ENCODE measurements at places on chromosomes 12 and 14.

DNA sequence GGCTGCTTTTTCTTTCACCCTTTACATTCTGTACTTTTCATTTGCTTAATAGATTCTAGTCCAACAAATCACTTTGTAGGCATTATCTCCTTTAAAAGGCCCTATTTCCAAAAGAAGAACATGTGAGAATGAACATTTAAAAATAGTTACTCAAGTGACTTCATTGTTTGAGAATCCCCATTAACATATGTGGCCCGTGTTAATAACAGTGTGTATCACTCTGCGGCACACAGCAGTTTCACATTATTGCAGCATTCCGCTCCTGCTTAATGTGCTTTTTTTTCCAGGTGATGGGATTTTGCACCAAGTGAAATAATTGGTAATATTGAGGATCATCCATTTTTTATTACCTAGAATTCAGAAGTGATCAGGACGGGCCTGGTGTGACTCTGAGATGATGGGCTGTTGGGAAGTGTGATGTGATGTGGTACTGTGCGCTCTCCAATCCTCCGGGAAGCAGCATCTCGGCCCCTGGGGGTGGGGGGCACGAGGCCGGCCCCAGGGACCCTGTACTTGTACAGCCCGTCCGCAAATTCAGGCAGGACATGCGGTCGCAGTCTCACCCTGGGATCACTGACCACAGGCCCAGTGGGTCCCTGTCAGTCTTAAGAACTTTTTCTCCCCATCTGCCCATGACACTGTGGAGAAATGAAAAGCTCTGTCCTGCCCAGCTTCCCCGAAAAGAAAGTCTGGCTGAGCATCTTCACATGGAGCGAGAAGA lies 32.9 kb downstream of the SLC15A4 start:
- DNase-seq, result no peak

GRCh38 chr14:23660290-23661226 lies 24.4 kb downstream of the DHRS2 start:
- DNase-seq, result no peak

GRCh38 chr12:108613548-108613947 lies 15.7 kb upstream of the TMEM119 start:
- no peak for DNase-seq

DNA sequence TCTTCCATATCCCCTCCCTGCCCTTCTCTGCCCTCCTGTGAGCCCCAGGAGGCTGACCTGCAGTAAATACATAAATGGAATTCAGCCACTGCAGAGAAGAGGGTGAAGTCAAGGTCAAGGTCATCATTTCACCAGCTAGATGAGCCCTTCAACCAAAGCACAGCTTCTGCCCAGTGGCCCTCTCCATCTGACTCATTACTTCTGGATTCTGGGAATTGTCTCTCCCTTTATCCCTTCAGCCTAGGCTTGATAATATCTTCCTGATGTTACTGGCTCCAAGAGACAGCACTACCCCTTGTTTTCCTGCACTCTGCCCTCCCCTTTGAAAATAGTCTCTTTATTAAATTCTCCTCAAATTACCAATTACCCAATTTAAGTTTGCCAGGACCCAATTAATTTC lies 64.5 kb downstream of the TTC9 start:
- no peak for DNase-seq

GRCh38 chr14:105198588-105198987 lies 17.5 kb upstream of the NUDT14 start:
- no peak for DNase-seq

GRCh38 chr12:12701457-12701856 lies 5.5 kb upstream of the GPR19 start:
- DNase-seq, result no peak

DNA sequence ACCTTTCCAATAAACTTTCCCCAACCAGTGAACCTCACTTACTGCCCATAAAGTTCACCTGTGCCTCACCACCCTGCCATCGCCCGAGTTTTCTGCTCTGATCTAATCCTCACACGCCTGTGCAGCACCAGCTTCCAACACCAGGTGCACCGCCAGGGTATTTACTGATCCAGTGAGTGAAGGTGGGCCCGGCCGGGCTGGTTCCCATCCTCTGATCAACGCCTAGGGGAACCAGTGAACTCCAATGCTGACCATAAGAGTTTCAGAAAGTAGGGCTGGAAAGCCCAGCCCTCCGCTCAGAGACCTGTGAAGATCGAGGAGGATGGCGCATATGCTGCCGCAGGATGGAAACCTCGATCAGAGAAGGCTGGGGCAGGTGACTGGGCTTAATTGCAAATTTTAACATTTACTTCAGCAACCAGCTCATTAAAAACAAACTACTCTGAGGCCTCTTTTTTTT lies 685 bp upstream of the MYL6B start:
- no peak for DNase-seq

DNA sequence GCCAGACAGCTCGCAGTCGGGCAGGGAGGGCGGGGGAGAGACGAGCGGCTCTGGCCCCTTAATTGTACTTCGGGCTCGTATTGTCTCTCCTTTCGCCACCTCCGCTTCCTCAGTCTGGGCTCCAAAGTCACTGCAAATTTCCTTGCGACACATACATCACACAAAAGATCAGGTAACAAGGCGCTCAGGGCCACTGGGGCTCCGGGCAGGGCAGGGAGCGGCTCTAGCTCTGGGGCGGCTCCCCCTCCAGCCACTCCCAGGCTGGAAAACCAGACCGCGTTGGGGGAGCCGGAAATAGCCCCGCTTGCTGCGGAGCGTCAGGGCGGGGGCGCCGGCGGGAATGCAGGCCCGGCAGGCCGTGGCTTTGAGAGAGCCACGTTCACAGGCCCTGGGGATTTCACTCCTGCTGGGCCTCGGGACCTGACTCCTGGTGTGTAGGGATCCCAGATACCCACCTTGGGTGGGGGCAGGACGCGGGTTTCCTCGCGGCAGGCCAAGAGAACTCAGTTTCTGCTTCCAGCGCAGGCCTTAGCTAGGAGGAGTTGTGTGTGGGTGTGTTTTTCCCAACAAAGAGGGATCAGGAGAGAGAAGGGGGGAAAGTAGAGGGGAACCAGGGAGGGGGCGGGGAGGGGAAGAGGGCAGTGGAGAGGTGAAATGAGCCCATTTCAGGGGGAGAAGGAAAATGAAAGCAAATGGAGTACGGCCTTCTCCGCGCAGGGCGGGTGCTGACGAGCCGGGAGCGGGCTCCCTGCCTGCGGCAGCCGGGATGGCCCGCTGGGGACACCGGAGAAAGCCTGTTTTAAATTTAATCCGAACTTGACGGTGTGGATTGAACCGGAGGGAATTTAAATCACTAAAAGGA lies 4.4 kb upstream of the HOXC9 start:
- no peak for DNase-seq

GRCh38 chr12:40762072-40762471 lies 69.8 kb downstream of the CNTN1 start:
- no peak for DNase-seq

DNA sequence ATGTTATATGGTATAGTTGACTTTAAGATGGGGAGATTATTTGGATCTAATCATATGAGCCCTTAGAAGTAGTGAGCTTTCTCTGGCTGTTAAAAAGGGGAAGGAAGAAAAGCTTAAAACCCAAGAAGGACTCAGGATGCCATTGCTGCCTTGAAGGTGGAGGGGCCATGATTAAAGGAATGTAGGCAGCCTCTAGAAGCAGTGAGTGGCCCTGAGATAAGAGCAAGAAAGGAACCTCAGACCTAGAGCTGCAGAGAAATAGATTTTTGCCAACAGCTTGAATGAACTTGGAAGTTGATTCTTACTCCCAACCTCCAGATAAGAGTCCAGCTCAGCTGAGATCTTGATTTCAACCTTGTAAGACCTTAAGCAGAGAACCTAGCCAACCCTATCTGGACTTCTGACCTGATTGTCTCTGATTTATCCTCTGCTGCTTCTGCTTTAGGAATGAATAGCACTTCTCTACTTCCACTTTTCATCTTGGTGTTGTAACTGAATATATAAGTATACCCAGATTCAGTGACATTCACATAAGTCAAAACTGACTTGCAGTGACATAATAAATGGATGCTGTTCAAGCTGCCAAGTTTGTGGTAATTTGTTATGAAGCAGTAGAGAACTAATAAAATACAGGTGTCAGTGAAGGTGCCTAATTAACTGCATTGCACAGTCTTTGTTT lies 33.5 kb downstream of the RAD51B start:
- DNase-seq, result no peak

DNA sequence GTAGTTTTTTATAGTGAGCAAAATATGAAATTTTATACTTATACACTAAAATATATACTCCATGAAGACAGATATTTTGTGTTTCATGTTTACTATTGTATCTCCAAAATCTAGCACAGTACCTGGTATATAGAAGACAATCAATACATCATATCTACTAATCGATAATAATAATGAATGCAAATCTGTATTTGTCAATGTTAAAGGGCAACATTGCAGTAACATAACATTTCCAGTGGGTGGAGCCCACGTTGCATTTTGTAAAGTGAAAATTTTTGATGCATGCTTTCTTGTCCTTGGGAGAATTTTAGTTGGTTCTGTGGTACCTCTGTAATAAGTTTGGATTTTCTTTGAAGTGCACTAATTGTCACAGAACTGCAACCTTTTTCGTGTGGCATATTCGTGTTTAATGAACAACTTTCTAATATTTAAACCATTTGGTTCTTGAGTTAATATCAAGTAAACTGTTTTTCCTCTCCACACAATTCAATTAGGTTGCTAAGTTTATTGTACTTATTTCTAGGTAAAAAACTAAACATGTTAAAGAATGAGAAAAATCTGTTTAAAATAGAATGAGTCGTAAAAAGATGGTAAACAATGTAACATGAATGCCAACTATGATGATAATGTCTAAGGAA lies 47.4 kb downstream of the AVPR1A start:
- DNase-seq, result no peak

DNA sequence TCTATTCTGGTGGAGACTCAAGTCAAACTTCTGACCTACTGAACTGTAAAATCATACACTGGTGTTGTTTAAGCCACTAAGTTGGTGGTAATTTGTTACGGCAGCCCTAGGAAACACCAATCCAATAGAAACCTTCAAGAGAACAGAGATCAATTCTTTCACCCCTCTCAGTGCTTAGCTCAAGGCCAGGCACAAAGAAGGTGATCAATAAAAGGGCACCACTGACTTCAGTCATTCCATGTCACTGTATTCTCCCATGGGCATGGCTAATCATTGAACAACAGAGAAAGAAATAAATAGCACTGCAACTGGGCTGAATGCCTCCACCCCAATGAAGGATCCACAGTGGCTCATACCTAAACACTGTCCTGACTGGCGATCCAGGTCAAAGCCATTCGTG lies 7.3 kb downstream of the FBLN5 start:
- no peak for DNase-seq

GRCh38 chr14:24365600-24366412 lies 2.2 kb upstream of the NFATC4 start:
- DNase-seq, result peak; percentile 62

GRCh38 chr12:84726780-84727179 lies 185.8 kb downstream of the SLC6A15 start:
- DNase-seq, result no peak

DNA sequence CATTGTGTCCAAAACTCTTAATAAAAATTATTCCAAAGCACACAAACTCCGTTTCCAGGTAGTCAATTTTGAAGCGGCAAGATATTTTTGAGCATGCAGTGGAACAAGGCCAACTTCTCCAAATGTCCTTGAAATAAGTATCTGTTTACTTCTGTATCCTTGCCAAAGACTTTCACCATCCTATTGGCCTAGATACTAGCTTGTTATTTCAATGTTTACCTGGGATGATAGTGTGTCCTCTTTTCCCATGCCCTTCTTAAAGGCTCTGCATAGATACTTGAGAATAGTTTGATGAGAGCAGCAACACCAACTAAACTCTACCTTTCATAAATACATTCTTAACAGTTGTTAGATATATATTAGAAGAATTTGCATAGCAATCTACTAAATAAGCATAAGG lies 160.9 kb downstream of the KCNC2 start:
- no peak for DNase-seq

- DNase-seq, result no peak
Observed at GRCh38 chr12:39188689-39189088, 254.2 kb downstream of the KIF21A start.

- no peak for DNase-seq
Observed at GRCh38 chr12:53235742-53236442, 3.9 kb upstream of the RARG start.

GRCh38 chr12:50533203-50533584 lies 28.4 kb downstream of the DIP2B start:
- no peak for DNase-seq

DNA sequence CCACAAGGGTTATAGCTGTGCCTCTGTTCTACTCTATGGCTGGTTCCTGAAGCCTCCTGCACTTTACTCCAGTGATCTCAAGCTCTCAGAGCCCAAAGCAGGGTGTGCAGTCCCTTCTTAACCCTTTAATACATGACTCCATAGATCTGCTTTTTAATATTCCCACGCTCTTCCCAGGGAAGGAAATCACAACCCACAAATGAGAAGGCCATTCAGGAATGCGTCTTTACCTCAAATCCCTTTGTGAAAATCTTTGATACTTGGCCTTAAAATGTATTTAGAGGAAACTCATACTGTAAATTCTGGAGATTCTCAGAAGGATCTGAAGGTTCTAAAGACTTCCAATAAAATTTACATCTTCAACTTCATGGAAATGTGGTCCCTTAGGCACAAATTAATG lies 17.0 kb downstream of the NID2 start:
- no peak for DNase-seq

DNA sequence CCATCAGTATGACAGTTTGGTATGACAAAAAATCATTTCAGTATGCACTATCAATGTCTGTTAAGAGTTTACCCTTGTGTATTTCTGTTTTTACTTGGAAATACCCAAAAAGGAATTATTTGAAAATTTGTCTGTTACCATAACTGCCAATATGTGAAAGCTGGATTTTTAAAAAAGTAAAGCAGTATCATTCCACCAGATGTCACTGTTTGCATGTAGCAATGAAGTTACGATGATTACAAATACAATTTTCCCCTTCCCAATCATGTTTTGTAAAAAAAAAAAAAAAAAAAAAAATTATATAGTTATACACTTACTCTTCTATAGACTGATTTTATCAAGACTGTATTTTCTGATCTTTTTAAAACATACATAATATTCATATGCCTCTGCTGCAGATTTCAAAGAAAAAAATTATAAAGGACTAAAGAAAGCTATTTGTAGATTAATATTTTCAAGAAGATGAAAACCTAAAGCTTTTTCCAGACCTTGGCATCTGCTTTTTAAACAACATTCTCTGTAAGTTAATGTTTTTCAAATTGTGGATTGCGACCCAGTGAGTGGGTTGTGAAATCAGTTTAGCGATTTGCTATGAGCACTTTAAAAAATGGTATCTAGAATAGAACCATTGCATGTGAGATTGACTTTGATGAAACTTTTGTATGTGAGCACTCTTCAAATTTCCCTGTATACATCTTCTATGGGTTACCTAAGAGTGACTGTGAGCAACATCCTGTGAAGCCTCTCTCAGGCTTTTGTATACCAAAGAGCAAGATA lies 114.2 kb downstream of the TTC6 start:
- no peak for DNase-seq

- DNase-seq, result no peak
Observed at GRCh38 chr14:99991331-99991730, 73.9 kb upstream of the EVL start.
